ENCODE measurements at places on chromosomes 11 and 22.

GRCh38 chr11:78646564-78647185 lies 72.0 kb upstream of the NARS2 start:
- no peaks in the 10 kb centered on the region for H3K27me3 ChIP-seq
- no peak overlapping the region for H3K27ac ChIP-seq
- DNase-seq, result peak; percentile 77
- no peaks in the 10 kb centered on the region for H3K4me1 ChIP-seq

- no peaks in the 10 kb centered on the region for H3K36me3 ChIP-seq
- no peak for DNase-seq
- no peak overlapping the region for H3K4me3 ChIP-seq
- no peaks in the 10 kb centered on the region for H3K27me3 ChIP-seq
These were observed 346.6 kb upstream of the NCAM1 start for GRCh38 chr11:112614605-112615004.

GRCh38 chr22:27918341-27919221 lies 475 bp downstream of the PITPNB start:
- H3K4me3 ChIP-seq, result peak overlapping the region; percentile 95
- DNase-seq, result peak; percentile 65
- peaks cover 20% of the 10 kb centered on the region for H3K4me1 ChIP-seq
- H3K36me3 ChIP-seq, result no peaks in the 10 kb centered on the region

- H3K4me1 ChIP-seq, result no peaks in the 10 kb centered on the region
- no peak overlapping the region for H3K27ac ChIP-seq
- no peak for DNase-seq
- no peak overlapping the region for H3K4me3 ChIP-seq
- no peaks in the 10 kb centered on the region for H3K27me3 ChIP-seq
These were observed 16.2 kb downstream of the PLEKHB1 start for GRCh38 chr11:73662445-73663157.

DNA sequence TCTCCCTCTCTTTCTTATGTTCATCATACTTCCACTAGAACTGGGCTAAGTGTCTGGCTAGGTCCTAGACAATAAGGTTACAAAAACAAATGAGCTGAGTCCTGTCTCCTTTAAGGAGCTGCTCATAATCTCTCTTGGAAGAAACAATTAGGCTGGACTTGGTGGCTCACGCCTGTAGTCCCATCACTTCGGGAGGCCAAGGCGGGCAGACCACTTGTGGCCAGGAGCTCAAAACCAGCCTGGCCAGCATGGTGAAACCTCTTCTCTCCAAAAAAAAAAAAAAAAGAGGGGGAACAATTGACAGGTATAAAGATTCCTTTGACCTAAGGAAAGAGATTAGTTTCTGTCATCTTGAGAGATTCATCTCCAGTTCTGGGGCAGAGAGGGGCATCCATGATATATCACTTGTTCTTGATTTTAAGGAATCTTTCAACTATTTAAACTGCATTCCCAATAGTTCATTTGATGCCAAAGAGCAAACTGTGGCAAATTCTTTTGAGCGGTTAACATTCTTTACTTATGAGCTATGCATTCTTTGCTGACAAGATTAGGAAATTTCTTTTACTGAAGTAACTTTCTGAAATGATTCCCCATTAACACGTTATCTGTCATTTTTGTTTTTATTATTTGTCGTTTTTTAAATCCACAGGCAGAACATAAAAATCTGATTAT lies 125.5 kb downstream of the C11orf87 start:
- H3K36me3 ChIP-seq, result no peaks in the 10 kb centered on the region
- H3K4me1 ChIP-seq, result no peaks in the 10 kb centered on the region
- no peak for DNase-seq
- no peak overlapping the region for H3K27ac ChIP-seq
- H3K27me3 ChIP-seq, result no peaks in the 10 kb centered on the region

GRCh38 chr11:117497206-117497951 lies 169.7 kb downstream of the CEP164 start:
- no peaks in the 10 kb centered on the region for H3K27me3 ChIP-seq
- no peak overlapping the region for H3K4me3 ChIP-seq
- no peaks in the 10 kb centered on the region for H3K36me3 ChIP-seq
- H3K27ac ChIP-seq, result no peak overlapping the region

GRCh38 chr22:49466878-49467595 lies 360.6 kb downstream of the BRD1 start:
- H3K4me3 ChIP-seq, result no peak overlapping the region
- DNase-seq, result no peak
- H3K36me3 ChIP-seq, result no peaks in the 10 kb centered on the region
- no peaks in the 10 kb centered on the region for H3K4me1 ChIP-seq
- H3K27me3 ChIP-seq, result no peaks in the 10 kb centered on the region
- no peak overlapping the region for H3K27ac ChIP-seq

DNA sequence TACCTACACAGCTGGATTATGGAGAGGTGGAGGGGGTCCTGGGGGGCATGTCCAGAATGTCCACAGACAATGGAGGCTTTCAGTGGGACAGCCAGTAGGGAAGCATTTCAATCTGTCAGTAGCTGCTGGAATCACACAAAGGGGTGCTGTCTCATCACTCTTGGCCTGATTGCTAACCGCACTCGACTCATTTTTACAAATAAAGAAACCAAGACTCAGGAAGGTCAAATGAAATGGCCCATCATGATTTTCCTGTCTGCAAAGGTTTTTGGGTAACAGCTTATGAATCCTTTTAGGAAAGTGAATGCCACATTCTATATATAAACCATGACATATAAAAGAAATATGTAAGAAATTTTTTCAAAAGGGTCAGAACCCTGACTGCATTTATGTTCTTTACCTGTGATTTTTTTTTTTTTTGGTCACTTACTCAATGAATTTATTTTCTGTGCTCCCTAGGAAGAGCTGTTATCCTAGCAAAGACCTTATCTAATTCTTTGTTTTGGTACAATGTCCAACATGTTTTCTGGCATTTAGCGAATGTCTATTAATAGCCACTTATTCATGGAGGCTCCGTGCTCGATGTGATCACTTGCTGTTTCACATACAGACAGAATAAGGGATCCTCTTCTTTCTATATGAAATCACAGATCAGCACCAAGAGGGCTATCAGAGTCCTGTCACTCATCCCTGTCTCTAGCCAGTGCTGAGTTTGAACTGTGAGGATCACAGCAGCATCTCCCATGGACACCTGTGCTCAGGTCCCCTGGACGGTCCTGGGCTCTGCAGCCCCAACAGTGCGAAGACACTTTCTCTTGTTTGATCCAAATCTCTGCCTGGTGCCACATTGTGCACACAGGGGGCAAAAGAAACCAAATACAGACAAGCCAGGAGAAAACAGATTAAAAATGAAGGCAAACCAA lies 979.7 kb downstream of the NTM start:
- no peak overlapping the region for H3K4me3 ChIP-seq
- no peaks in the 10 kb centered on the region for H3K4me1 ChIP-seq
- H3K36me3 ChIP-seq, result no peaks in the 10 kb centered on the region
- no peak for DNase-seq

- no peak overlapping the region for H3K4me3 ChIP-seq
- H3K36me3 ChIP-seq, result no peaks in the 10 kb centered on the region
- no peaks in the 10 kb centered on the region for H3K27me3 ChIP-seq
- H3K27ac ChIP-seq, result no peak overlapping the region
- DNase-seq, result no peak
- H3K4me1 ChIP-seq, result peaks cover 4% of the 10 kb centered on the region
These were observed 43.0 kb downstream of the FZD4 start for GRCh38 chr11:86912238-86912637.

DNA sequence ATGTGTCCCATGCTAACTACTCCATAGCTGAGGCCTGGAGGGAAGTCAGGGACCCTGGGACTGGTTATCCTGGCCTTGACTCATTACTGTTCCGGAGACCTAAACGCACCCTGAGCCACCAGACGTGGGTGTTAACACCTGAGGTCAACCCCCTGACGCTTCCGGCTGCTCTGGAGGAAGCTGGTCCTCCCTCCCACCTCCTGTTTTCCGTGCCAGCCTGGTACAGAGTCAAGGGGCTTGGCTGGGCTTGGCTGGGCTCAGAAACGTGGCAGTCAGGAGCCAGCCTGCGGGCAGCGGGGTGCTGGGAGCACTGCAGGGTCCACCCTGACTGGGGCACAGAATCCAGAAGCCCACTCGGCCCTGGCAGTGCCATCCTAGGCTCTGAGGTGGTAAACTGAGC lies 2.6 kb downstream of the TMPRSS4 start:
- peaks cover 8% of the 10 kb centered on the region for H3K4me1 ChIP-seq
- no peak overlapping the region for H3K27ac ChIP-seq
- H3K36me3 ChIP-seq, result no peaks in the 10 kb centered on the region
- no peaks in the 10 kb centered on the region for H3K27me3 ChIP-seq

GRCh38 chr11:14907411-14908213 lies 15.6 kb upstream of the CYP2R1 start:
- H3K4me1 ChIP-seq, result peaks cover 8% of the 10 kb centered on the region
- no peak overlapping the region for H3K4me3 ChIP-seq
- no peak overlapping the region for H3K27ac ChIP-seq
- H3K27me3 ChIP-seq, result no peaks in the 10 kb centered on the region
- peak; percentile 94 for DNase-seq

DNA sequence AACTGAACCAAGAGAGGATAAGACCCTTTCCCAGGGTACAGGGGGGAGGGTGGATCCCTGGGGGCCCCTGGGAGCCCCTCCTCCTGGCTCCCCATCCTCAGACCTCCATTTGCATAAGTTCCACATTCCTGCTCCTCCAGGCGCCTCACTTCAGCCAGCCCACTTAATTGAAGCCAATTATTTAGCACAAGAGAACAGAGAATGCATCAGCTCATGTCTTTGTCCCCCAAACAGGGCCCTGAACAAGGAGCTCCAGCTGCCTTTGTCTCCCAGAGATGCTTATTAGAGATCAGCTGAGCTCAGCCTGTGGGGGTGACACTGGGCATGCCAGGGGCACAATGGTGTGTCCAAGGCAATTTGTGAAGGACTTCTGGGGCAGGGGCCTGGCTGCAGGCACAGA lies 89.9 kb upstream of the PRDM11 start:
- H3K4me1 ChIP-seq, result no peaks in the 10 kb centered on the region
- H3K27me3 ChIP-seq, result no peaks in the 10 kb centered on the region
- no peak overlapping the region for H3K27ac ChIP-seq

GRCh38 chr11:134385774-134386565 lies 26.1 kb downstream of the B3GAT1 start:
- H3K27ac ChIP-seq, result no peak overlapping the region
- H3K4me1 ChIP-seq, result no peaks in the 10 kb centered on the region
- no peak for DNase-seq
- no peaks in the 10 kb centered on the region for H3K27me3 ChIP-seq
- no peak overlapping the region for H3K4me3 ChIP-seq

- H3K27ac ChIP-seq, result no peak overlapping the region
- no peak overlapping the region for H3K4me3 ChIP-seq
- no peaks in the 10 kb centered on the region for H3K4me1 ChIP-seq
These were observed 32.9 kb downstream of the RAB6A start for GRCh38 chr11:73728000-73728399.

DNA sequence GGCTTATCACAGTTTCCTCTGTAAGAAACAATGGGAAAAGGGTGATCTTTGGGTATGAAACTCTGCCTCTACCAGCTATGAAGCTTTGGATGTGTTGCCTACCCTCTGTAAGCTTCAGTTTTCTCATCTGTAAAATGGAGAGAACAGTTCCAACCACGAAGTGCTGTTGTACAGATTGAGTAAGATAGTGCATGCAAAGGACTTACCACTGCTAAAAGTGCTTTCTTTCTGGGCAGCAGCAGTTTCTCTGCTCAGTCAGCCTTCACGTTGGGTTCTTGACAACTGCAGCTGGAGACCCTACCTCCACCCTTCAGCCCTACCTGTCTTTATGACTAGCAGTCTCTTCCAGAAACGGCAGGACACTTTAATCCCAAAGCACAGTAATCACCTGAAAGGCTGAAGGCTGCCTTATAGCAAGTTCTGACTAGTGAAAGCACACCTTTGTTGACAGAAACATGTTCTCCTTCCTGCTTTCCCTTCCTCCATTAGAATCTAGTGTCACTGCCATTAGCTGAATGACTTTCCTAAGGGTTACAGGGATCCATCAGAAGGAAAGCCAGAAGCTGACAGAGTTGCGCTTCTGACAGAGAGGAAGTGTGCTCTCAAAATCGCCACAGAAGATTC lies 91.4 kb downstream of the RPL27A start:
- peaks cover 70% of the 10 kb centered on the region for H3K4me1 ChIP-seq
- H3K4me3 ChIP-seq, result no peak overlapping the region
- peak overlapping the region; percentile 91 for H3K27ac ChIP-seq
- H3K27me3 ChIP-seq, result no peaks in the 10 kb centered on the region
- H3K36me3 ChIP-seq, result no peaks in the 10 kb centered on the region
- no peak for DNase-seq

- DNase-seq, result no peak
- H3K4me1 ChIP-seq, result no peaks in the 10 kb centered on the region
- no peak within 1 kb of the TSS for H3K27ac ChIP-seq
- no peaks in the 10 kb centered on the region for H3K27me3 ChIP-seq
- H3K4me3 ChIP-seq, result no peak within 1 kb of the TSS
- no peaks in the 10 kb centered on the region for H3K36me3 ChIP-seq
These were observed at the start of gene IGLL1 for GRCh38 chr22:23579870-23580575. TSS of gene IGLL1 (minus strand) at chr22:23580290. CDS start at chr22:23580190, 100 bp downstream.

DNA sequence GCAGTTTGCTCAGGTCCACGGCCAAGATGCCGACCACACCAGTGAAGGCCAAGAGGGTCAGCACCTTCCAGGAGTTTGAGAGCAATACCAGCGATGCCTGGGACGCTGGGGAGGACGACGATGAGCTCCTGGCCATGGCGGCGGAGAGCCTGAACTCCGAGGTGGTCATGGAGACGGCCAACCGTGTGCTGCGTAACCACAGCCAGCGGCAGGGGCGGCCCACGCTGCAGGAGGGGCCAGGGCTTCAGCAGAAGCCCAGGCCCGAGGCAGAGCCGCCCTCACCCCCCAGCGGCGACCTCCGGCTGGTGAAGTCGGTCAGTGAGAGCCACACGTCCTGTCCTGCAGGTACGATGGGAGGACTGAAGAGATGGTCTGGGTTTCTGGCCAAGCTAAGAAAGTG lies 31.0 kb downstream of the TBC1D22A start:
- no peaks in the 10 kb centered on the region for H3K27me3 ChIP-seq
- H3K4me3 ChIP-seq, result no peak overlapping the region
- DNase-seq, result no peak
- no peak overlapping the region for H3K27ac ChIP-seq

DNA sequence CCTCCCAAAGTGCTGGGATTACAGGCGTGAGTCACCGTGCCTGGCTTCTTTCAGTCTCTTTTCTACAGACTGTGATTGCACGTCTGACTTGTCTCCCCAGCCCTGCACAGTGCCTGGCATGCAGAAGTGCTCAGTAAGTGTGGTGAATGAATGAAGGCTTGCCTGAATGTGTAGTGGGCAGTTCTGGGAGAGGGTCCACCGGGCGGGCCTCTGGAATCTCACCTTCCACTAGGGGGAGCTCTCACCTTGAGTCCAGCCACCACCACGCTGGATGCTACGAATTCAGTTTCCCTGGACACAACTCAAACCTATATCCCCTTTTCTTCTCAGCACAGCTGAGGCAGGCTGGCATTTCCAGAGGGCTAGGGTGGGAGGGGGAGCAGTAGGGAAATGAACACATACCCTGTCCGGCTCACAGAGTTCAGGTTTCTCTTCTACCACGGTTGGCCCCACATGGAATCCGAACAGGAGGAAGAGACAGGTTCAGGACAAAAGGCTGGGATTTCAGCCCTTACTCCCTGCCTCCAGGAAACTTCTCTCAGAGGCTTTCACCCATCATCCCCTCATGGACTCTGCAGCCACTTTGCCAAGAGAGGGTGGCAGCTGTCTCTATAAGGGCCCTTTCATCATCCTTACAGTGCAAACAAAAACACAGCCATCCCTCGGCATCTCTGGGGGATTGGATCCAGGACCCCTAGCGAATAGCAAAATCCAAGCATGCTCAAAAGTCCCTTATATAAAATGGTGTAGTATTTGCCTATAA lies 86.8 kb downstream of the NECTIN1 start:
- H3K27ac ChIP-seq, result no peak overlapping the region
- H3K36me3 ChIP-seq, result no peaks in the 10 kb centered on the region
- DNase-seq, result peak; percentile 22
